ENCODE measurements at places on chromosomes 11 and 22. TPM values are rescaled to one million over a fixed set of nuclear protein-coding genes. Genes with fewer than 3 reads are reported as not detected.

BRSK2 gene
- total RNA-seq: 0.84 TPM

TBX1 gene
- 0.17 TPM for total RNA-seq

GRIK4 gene
- not detected for total RNA-seq

ELFN2 gene
- total RNA-seq: 7.0 TPM

PNPLA5 gene
- not detected for total RNA-seq

CSF2RB gene
- total RNA-seq: not detected

HBB gene
- total RNA-seq: not detected

OR10G6 gene
- not detected for total RNA-seq

ANO5 gene
- total RNA-seq: 0.06 TPM

MICAL2 gene
- 314 TPM for total RNA-seq

TMEM151A gene
- not detected for total RNA-seq

CYTH4 gene
- 0.33 TPM for total RNA-seq

SAA1 gene
- 0.69 TPM for total RNA-seq

TANGO2 gene
- 18.8 TPM for total RNA-seq

ENTHD1 gene
- not detected for total RNA-seq

PDE2A gene
- 3.6 TPM for total RNA-seq

SLC1A2 gene
- total RNA-seq: not detected

VWCE gene
- total RNA-seq: 0.17 TPM

TUG1 gene
- total RNA-seq: 31.0 TPM
